ENCODE measurements at places on chromosomes 16 and 17.

DNA sequence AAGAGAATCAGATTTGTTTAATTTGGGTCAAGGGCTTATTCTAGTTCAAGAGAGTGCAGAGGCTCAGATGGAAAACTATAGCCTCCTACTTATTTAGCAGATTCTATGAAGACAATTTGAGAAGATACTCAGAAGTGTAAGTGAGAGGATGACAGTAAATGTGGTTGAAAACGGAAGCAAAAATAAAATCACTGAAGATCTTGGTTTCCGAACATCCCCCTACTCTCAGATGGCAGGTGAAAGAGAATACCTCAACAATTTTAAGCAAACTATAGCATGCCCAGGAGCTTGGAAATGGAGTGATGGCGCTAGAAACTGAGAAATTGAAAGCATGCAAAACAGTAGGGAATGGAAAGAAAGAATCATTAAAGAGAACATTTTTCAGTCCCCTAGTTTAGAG lies 705.5 kb upstream of the CDH8 start:
- DNase-seq, result no peak

GRCh38 chr17:76958974-76959373 lies 90.8 kb downstream of the MGAT5B start:
- DNase-seq, result no peak

- DNase-seq, result no peak
Observed at GRCh38 chr16:85975451-85975981, 76.6 kb downstream of the IRF8 start.

DNA sequence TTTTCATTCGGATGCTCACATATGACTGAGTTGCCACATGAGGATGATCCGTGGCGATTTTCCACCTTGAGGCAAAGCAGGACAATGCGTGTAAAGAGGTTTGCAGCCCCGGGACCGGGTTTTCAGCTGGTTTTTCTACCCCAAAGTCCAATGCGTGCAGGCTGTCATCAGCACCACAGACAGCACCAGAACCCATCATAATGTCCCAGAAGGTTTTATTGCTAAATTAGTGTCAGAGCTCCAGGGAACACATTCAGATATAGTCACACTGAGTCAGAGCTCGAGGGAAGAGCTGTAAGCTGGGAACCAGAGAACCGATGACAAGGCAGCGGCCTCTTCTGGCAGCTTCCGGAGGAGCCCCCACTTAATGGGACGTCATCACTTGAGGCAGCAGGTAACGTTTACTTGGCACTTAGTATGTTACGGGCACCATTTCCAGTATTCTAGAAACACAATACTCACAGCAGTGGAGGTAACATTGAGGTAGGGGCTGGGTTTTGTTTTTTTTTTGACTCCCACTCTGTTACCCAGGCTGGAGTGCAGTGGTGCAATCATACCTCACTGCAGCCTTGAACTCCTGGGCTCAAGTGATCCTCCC lies 8.9 kb upstream of the NAGPA start:
- DNase-seq, result no peak

All from CD14-positive monocyte (primary cell).